ENCODE measurements at places on chromosomes 2 and 18.

GRCh38 chr2:236601316-236602202 is 31.9 kb downstream of the ACKR3 start:
- DNase-seq, result no peak

DNA sequence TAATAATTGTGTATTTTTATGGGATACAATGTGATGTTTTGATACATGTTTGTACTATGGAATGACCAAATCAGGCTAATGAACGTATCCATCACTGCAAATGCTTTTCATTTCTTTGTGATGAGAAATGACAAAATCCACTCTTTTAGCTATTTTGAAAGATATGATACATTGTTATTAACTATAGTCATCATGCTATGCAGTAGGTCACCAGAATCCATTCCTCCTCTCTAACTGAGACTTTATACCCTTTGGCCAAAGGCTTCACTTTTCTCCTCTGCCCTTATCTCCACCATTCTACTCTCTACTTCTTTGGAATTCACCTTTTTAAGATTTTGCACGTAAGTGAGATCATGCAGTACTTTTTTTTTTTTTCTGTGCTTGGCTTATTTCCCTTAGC is 44.5 kb upstream of the TMEM17 start:
- DNase-seq, result no peak

DNA sequence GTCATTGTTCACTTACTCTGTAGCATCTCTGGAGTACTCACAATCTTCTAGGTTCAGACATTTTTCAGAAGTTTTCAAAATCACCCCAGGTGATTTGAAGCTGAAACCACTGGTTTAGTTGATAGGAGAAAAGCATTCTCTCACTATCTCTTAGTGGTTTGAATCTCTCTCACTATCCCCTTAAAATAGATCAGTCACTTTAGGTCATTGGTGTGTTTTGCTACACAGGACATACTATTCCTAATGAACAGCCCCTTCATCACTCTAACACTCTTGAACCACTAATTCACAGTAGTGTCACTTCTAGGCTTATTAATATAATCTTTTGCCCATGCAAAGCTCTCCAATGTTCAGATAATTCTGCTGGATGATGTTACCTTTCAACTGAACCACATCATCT is 34.5 kb downstream of the LYPD6 start:
- DNase-seq, result no peak

GRCh38 chr2:88831071-88831791 is 139.8 kb downstream of the RPIA start:
- no peak for DNase-seq

DNA sequence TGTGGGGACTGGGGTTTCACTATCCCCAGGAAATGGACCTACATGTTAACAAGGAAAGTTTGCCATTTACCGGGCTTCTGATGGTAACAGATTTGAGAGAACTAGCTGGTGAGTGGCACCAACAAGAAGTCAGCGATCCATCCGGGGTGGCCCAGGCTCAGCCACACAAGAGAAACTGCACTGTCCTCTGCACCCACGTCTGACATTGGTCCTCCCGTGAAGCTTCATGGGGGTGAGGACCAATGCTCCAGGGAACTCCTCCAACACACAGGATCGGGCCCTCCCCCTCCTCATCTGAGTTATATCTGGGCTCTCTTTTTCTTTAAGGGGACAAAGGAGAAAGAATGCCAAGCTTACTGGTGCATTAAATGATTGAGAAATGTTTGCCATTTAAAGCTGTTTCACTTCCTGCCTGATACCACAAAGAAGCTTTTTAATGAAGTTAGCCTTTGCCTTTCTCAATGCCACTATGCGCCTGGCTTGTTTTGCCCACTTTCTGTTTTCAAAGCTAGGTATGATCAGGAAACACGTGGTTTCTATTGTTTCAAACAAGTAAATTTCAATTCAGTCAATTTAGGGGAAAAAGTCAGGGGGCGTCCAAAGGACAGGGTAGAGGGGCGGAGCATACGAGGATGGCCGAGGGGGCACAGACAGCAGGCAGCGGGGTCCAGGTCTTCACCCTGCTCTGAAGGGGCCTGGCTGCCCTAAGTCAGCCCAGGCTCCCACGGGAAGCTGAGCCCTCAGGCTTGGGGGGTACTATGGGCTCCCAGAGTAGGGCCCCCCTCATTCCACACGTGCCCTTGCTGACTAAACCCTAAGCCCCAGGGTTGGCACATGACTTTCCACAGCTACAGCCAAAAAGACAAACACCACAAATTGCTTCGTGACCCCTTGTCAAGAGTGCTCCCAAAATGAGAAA is 204.0 kb upstream of the ID2 start:
- no peak for DNase-seq

DNA sequence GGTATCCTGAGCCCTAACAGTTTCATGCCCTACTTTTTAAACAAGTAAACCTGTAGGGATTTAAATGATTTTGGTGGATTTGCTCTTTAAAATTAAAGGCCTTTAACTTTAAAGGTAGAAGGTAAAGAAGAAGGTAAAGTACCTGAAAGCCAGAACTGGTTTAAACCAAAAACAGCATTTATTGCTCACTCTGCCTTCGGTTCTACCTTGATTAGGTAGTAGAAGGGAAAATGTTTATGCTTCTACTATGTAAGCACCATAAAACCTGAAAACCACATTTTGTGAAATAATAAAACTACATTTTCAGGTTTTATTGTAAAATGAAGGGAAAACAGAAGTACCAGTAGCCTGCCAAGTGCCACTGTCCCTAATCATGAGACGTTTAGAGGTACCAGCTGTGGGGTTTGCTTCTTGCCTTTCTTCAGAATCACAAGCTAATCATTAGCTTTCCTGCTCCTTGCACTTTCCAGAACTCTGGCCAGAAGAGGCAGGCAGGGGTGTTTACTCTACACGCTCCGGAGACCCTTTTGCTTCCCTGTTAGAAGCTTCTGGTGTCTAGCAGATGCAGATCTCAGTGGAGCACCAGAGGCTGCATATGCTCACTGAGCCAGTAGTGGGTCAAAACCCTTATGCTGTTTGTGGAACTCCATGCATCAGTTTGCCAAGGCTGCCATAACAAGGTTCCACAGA is 33.3 kb downstream of the RPIA start:
- no peak for DNase-seq

DNA sequence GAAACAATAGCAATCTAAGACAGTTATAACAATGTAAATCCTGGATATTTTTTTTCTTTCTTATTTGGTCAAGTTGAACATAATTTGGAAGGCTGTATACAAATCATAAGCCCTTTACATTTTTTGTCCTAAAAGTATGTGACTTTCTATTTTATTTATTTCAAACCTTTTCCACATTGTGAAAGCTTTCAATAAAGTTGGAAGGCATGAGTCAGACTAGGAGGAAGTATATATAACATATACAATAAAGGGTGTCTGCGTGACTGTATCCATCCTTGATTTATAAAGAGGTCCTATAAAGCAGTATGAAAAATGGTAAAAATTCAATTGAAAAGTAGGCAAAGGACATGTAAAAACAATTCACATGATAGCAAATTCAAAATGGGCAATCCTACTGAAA is 44.4 kb downstream of the CRACDL start:
- no peak for DNase-seq

- no peak for DNase-seq
Observed at GRCh38 chr2:129821445-129821844, 158.0 kb upstream of the RAB6C start.

DNA sequence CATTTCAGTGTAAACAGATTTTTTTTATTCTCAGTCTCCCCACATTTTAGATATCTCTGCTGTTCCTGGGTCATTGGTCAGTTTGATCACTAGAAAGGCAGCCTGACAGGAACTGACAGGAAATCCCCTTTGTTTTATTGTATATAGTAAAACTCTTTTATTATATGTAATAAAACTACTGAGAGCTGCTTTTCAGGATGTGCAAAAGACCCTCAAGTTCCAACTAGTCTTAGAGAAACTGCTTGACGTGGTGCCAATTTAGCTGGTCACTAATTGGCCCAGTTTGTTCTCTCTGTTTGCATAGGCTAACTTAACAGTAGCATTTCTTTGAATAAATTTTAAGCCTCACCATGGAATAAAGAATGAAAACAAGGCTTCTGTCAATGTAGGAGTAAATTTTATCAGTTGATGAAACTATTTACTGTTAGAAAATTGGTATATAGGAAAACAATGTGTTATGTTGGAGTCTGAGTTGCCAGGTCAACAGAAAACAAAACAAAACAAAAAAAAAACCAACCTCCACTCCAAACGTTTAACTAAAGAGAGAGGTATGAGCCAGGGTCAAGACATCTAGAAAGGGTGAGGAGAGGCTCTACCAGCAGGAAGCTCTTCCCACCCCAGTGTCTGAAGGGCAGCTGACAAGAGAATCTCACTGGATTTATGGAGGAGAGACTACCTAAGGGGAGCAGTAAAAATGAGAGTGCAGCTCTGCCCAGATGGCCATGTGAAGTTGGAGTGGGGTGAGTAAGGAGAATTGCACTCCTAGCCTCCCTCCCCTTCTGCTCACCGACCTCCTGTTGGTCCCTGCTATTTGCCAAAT is 184.6 kb downstream of the ST6GAL2 start:
- DNase-seq, result no peak

Measured in fibroblast of the conjunctiva (primary cell).